Epithelial cell of proximal tubule (primary cell): ENCODE measurements at places on chromosomes 7 and 10.
A peak's percentile ranks its signal among the peaks of the same experiment; 100 is the strongest.

DNA sequence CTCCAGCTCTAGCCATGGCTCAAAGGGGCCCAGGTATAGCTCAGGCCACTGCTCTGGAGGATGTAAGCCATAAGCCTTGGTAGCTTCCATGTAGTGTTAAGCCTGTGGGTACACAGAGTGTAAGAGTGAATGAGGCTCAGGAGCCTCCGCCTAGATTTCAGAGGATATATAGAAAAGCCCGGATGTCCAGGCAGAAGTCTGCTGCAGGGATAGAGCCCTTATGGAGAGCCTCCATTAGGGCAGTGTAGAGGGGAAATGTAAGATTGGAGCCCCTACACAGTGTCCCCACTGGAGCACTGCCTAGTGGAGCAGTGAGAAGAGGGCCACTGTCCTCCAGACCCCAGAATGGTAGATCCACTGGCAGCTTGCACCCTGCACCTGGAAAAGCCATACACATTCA lies 240.8 kb upstream of the KLF14 start:
- DNase-seq, result no peak

GRCh38 chr10:6586501-6586900 lies 6.4 kb upstream of the PRKCQ start:
- no peak for DNase-seq

GRCh38 chr7:82676777-82677463 lies 233.3 kb upstream of the CACNA2D1 start:
- no peak for DNase-seq

GRCh38 chr10:50375051-50375452 lies 123.7 kb upstream of the ASAH2 start:
- DNase-seq, result peak; percentile 62

- no peak for DNase-seq
Observed at GRCh38 chr10:33858326-33858725, 523.9 kb upstream of the NRP1 start.

GRCh38 chr7:82669141-82669540 lies 225.6 kb upstream of the CACNA2D1 start:
- DNase-seq, result no peak

- no peak for DNase-seq
Observed at GRCh38 chr10:92094960-92095359, 171.4 kb downstream of the BTAF1 start.

DNA sequence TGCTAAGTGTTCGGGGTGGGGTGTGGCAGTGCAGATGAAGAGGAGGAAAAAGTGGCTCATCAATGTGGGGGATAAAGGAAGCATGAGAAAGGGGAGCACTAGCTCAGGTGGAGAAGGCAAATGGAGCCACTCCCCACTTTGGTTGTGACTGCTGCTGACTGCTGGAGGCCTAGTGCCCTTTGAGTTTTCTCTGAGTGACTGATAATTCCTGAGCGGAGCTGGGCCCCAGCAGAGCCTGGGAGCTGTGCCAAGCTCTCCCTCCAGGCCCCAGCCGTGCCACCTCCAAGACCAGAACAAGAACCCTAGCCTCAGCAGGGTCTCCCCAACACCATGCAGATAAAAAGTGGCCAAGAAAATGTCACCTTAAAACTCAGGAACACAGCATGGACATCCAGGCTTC lies 9.7 kb upstream of the RASSF4 start:
- DNase-seq, result no peak

DNA sequence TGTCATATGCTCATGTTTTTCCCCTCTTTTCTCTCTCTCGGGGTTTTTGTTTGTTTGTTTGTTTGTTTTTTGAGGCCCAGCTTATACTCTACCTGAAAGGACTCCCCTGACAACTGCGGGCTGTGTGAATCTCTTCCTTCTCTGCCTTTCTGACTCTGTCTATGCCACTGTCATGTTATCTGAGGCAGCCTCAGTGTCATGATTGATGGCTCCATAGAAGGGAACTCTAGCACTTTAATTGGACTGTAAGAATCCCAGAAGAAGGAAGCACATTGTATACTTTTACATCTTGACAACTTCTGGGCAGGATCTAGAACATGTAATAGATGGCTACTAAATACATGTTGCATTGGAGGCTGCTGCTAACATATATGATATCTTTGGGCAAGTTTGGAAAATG lies 25.4 kb downstream of the AKR1B15 start:
- no peak for DNase-seq

DNA sequence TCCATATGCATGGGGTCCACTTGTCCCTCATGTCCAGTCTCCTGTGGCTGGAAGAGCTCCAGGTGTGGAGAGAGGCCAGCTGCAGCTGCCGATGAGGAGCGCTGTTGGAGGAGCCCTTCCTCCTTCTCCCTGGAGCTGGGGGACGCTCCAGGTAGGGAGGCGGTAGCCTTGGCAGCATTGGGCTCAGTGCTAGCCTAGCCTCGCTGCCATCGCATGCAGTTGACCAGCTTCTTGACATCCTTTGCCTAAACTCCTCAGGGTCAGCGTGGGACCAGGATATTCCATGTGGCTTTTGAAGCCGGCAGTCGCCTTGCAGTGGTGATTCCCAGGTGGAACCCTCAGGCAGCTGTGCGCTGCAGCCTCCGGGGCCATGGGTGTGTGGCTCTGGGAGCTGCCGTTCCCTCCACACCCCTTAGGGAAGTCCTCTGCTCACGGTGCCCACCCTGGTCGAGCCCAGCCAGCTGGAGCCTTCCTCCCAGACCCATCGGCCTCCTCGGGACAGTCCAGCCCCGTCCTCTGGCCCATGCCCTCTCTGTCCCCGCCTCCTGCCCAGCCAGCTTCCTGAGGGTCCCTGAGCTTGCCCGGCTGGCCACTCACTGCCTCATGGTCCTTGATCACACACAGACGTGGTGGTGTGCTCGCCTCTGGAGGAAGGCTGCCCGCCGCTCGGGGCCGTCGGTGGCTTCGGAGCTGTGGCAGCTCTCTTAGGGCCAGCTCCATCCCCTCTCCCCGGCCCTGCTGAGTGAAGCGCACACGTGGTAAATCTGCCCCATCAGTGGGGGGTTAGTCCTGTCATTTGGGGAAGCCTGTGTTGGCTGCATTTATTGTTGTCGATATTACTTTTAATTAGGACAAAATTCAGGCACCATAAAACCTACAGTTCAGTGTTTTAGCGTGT lies 21.2 kb downstream of the INPP5A start:
- no peak for DNase-seq

- DNase-seq, result no peak
Observed at GRCh38 chr7:7051206-7051877, 131.0 kb upstream of the C1GALT1 start.

DNA sequence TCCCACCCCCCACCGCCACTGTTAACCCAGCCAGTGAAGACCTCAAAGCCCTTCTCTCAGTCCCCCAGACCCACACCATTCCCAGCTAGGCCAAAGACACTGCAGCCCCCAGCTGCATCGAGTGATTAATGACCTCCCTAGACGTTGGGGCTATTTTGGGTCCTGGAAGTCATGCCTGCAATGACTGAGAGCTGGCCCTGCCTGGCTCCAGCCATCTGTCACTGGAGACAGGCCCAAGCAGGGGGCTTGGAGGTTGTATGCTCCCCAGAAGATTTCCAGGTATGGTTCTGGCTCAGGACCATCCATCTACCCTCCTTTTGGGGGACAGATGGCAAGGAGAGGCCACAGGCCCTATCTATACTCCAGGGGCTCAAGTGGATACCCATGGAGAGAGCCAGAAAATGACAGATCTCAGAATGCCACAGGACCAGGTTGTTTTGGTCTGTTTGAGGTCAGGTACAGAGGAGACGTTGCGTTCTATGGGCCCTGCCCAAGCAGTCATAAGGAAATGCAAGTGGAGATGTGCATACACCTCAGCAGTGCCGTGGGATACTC lies 5.1 kb downstream of the KCNIP2 start:
- no peak for DNase-seq

- DNase-seq, result no peak
Observed at GRCh38 chr7:16794986-16795385, 9.8 kb downstream of the AGR2 start.

GRCh38 chr10:76558586-76558985 lies 1079.0 kb downstream of the KCNMA1 start:
- peak; percentile 61 for DNase-seq

GRCh38 chr7:1752771-1753563 lies 82.9 kb downstream of the ELFN1 start:
- no peak for DNase-seq

DNA sequence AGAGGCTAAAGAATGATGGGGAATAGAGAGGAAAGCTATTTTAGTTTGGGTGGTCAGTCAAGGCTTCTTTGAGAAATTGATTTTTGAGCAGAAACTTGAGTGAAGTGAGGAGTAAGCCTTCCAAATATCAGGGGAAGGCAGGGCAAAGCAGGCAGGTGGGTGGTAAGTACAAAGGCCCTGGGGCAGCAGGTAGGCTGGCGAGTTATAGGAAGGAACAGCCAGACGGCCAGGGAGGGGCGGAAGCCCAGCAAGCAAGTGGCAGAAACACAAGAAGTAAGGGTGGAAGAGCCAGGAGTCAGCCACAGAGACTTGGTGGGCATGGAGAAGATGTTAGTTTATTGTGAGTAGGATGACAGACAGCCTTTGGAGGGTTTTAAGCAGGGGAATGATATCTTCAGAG lies 34.9 kb downstream of the VWA2 start:
- no peak for DNase-seq

DNA sequence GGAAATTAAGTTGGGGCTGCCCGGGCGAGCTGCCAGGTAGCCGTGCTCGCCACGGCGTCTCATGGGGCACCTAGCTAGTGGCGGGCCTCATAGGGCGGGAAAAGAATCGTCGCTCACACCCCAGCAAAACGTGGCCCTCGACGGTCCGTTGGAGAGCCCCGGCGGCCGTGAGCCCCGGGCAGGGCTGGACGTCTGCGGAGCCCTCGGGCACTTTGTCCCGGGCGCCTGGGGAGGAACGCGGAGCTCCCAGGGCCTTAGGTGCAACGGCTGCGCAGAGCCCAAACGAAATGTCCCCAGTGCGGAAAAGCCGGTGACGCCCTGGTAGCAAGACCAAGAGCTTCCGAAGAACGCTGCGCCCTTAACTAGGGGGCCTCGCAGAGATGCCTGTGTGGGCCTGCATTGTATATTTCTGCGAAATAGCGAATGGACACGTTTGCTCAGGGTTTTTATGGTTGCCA lies 866 bp upstream of the SFMBT2 start:
- no peak for DNase-seq

GRCh38 chr7:78326876-78327275 lies 528.3 kb downstream of the PHTF2 start:
- peak; percentile 13 for DNase-seq

DNA sequence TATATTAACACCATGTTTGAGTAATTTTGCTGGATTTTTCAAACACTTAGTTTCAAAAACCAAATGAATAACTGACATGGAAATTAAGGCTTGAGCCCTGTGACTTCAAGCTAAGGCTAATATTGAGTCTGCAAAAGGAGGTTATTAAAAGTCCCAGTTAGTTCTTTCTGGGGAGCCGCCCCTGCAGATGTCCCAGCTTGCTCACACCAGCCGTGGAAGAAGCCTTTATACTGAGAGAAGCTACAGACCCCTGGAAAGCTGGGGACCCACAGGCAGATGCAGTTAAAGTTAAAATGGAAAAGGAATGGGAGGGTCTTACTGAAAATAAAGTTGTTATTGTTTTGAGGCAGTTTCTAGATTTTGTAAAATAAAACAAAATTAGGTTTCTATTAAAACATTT lies 18.5 kb upstream of the ZNF680 start:
- DNase-seq, result no peak

DNA sequence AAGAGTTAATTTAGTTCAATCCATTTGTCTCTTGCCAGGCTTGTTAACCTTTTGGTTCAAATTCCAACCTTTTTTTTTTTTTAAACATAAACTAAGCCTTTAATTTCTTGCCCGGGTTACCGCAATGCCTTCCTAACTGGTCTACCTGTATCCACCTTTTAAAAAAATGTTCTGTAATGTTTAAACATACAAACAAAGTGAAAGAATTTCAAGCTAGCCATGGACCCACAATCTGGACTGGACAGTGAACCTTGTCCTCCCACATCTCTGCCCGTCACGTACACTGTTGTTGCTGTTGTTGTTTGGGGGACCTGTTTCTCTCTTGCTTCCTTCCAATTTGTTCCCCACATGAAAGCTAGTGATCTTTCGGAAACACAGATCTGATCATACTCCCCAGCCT lies 724.7 kb upstream of the AUTS2 start:
- DNase-seq, result no peak

DNA sequence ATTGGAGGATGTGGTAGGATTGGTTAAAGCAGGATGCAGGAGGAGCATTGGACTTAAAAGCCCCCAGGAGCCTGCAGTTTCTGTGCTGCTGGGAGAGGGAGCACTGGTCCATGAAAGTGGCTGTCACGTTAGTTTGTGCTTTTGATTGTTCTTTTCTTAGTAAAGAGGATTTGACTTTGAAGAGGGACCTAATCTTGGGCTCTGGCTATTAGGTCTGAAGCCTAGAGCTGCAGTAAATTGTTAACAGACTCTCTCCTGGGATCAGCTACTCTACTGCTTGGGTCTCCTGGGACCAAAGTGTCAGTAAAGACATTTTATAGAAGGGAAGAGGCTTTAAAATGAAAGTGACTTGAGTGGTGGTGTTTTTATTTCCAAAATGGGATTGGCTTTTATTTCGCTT lies 3.7 kb downstream of the ZFYVE27 start:
- no peak for DNase-seq

- DNase-seq, result no peak
Observed at GRCh38 chr7:23117841-23118240, 12.3 kb downstream of the KLHL7 start.

DNA sequence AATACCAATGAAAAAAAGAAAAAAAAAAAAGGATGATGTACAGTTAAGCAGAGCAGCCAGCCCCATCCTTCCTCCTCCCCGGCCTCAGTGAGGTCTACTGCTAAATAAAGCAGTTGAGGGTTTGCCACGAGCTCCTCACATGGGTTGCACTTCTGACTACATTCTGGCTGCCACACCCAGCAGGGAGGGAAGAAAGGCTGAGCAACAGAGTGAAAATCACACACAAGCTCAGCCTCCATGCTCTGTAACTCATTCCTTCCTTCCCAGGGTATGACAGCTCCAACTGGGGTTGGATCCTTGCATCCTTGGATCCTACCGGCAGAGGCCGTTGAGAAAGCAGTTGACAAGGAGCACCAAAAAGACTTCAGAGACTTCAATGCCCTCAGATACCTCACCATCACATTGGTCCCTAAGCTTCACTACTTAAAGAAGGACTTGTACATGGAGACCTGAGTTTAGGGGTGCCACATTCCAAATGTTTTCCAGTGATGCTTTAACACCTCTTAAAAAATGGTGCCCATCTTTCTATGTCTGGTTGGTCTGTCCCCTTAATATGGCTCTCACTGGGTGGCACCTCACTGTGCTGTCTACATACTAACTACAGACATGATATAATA lies 52.9 kb upstream of the PIK3CG start:
- no peak for DNase-seq

GRCh38 chr7:114889646-114890285 lies 32.1 kb upstream of the MDFIC start:
- peak; percentile 99 for DNase-seq

- no peak for DNase-seq
Observed at GRCh38 chr10:89390476-89391225, 1.8 kb upstream of the IFIT1 start.

DNA sequence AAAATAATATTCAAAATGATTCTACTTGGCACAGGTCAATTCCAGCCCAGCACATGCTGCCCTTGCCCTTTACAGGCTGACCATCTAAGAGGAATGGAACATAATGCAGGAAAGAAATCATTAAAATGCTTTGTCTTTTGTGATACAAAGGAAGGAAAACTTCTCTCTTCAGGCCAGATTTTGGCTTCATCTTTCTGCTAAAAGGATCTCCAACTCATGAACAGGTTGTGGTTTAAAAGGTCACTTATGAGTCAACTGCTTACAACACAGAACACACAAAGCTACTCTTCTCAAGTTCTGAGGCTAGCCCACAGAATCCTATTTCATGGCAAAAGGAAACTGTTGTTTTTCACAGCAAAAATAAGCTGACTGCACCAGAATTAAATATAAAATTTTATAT lies 197.1 kb downstream of the DOCK4 start:
- peak; percentile 15 for DNase-seq

GRCh38 chr10:72597897-72598296 lies 28.0 kb downstream of the MICU1 start:
- DNase-seq, result no peak
